HEK293T (cell line): ENCODE measurements at places on chromosomes 12 and 14.
A peak's percentile ranks its signal among the peaks of the same experiment; 100 is the strongest.

- DNase-seq = no peak
Observed at GRCh38 chr12:93314177-93314497, 63.6 kb upstream of the NUDT4 start.

DNA sequence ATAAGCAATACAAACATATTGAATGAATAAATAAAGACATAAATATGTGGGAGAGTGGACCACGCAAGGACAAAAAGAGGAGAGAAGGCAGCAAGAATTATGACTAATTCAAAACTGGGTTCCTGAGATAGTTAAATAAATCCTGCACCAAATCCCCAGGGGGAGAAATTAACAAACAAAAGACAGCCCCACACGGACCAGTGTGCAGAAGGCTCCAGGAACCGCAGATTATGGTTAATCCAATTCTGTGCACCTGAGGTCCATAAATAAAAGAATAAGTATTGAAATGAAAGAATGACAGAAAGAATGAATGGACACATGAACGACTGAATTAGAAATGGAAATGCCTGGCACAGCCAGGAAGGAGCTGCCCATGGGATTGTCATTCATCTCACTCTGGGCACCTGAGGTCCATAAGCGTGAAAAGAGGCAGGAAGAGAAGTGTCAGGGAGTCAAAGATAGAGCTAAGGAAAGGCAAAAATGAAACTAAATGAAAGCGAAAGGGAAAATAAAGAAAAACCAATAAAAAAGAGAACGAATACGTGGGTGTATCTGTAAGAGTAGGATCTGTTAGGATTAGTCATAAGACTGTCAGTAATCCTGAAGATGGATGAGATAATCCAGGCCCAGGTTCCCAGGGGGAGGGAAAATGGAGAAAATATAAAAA, 23.3 kb downstream of the MEG3 start:
- DNase-seq = no peak

DNA sequence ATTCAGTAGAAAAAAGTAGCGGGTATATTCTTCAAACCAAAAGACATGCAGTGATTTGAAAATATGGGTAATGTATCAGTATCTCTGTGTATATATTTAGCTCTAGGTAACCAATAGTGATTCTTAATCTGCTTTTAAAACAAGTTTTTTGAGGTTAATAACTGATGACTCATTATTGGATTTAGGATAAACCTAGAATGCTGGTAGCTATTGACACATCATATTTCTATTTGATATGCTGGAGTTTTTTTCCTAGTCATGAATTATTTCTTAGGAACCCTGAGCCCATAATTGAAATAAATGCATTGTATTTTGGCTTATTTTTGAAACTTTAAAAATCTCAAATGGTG, 15.5 kb downstream of the ARF6 start:
- no peak for DNase-seq

DNA sequence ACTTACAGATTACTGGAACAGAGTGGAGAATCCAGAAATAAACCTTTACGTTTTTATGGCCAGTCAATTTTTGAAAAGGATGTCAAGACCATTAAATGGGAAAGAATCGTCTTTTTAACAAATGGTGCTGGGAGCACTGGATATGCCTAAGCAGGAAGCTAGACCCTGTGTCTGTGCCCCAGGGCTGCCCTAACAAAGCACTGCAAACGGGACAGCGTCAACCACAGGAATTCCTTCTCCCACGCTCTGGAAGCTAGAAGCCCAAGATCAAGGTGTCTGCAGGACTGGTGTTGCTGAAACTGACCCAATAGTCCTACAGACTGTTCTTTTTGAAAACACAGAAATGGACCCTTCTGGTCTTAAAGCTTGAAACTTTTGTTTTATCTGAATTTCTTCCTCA, 9.3 kb upstream of the TMEM121 start:
- DNase-seq = no peak

DNA sequence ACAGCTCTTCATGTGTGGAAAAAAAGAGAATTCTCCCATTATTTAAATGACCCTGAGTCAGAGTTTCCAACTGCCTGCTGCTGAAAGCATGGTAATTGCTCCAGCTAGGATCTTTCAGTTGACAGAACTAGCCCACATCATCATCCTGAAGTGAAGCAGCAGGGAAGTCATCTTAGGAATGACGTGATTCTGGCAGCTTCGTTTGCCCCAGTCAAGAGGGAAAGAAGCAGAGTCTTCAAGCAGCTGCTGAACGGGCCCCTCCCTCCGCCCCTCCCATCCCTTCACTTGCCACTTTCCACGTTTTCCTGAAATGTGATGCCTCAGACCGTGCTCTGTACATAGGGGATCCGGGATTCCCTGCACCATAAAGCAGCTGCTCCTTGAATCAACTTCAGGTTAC, 455.0 kb upstream of the TMEM132C start:
- DNase-seq = no peak

- DNase-seq = no peak
Observed at GRCh38 chr14:103000291-103000921, 56.9 kb downstream of the CDC42BPB start.

GRCh38 chr12:25775968-25776367, 182.5 kb upstream of the RASSF8 start:
- peak; percentile 10 for DNase-seq

GRCh38 chr12:131166717-131167116, 213.0 kb downstream of the ADGRD1 start:
- DNase-seq = no peak

DNA sequence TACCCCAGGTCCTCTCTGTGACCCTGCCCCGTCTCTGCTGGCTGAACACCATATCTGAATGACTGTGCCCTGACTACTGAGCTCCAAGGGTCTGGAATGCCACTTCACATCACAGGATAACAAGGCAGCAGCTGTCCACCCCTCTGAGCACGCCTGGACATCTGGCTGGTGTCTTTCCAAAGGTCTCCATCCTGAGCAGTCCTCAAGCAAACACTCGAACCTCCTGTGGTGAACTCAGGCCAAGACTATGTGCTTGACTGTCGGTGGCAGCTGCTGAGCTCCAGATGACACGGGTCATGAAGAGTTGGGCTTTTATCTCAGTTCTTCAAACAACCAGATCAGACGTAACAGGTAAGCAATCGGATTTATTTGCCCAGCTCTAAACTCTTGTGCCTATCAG, 117.2 kb upstream of the BCL2L14 start:
- no peak for DNase-seq

DNA sequence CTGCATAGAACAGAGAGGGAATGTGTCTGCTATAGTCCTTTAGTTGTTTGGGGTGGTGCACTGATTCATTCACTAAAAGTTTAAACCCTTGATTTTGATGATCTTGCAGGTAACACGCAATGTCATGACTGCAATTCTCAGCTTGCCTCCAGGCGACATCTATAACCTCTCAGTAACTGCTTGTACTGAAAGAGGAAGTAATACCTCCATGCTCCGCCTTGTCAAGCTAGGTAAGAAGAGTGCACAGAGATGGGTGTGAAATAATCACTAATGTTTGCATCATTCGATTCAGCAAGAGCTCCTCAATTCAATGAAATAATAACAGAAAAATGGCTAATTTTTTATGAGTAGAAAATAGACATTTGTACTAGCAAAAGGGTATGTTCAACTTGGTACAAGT, 203.7 kb downstream of the PTPRO start:
- DNase-seq = no peak

GRCh38 chr12:56078931-56079722, 838 bp upstream of the ERBB3 start:
- DNase-seq = peak; percentile 82

- peak; percentile 15 for DNase-seq
Observed at GRCh38 chr14:41285186-41285748, 321.4 kb upstream of the LRFN5 start.

DNA sequence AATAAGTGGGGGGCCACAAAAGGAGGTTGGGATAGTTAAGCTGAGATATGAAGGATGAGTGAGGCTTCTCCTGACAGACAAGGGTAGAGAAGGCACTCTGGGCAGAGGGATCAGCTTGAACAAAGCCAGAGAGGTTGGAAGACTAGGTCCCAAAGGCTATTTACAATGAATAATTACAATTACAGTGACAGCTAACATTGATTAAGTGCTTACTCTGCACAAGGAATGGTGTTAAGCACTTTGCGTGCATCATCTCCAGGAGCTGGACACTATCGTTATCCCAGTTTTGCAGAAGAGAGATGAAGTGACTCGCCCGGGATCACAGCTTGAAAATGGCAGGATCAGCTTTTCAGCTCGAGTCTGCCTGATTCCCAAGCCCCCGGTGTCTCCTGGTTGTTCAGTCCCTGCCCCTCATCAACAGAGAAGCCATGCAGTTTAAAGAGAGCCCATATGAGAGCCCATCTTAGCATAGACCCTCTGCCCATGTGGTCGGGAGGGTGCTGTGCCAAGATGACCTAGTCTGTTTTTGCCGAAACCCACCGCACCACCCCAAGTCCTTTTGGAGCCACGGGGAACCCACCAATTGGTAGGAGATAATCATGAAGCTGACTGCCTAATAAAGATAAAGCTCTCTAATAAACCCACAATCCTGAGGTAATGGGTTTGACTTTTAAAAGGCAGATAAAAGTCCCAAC, 89.9 kb upstream of the HSPB8 start:
- DNase-seq = no peak

- no peak for DNase-seq
Observed at GRCh38 chr12:87280356-87280755, 748.8 kb downstream of the C12orf50 start.

GRCh38 chr12:71865166-71865713, 25.7 kb downstream of the TBC1D15 start:
- DNase-seq = no peak

DNA sequence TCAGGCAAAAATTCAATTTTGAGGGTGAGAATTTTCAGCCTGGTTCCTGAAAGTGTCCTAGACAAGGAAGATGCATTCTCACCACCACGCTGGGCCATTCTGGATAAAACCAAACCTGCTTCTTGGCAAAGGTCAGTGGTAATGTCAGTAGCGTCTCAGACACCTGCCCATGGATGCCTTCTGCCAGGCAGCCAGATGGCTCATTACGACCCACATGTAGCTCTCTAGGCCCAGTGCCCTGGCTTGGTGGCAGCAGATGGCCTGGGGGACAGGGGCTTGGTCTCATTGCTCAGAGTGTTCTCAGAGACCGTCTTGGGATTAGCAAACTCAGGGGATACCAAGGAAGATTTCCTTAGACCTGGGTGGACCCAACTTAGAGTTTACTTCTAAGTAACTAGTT, 105.1 kb downstream of the ARF6 start:
- no peak for DNase-seq

DNA sequence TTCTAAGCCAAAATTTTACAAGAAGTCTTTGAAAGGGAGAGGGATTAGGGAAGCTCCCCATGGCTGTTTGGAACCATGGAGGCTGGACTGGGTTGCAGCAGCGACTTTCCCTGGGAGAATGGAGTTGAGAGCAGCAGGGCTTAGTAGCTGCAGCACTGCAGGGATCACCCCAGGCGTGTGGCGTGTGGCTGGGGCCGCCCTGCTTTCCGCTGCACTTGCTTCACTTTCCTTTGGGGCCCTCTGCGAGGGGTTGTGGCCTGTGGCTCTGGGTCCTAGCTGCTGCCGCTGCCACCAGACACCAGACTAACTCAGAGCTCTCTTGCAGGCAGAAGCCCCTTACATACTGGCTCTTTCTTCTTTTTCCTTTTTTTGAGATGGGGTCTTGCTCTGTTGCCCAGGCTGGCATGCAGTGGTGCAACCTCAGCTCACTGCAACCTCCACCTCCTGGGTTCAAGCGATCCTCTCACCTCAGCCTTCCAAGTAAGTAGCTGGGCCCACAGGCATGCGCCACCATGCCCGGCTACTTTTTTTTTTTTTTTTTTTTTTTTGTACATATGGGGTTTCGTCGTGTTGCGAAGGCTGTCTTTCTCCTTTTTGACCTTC, 25.4 kb downstream of the CCDC62 start:
- DNase-seq = no peak

DNA sequence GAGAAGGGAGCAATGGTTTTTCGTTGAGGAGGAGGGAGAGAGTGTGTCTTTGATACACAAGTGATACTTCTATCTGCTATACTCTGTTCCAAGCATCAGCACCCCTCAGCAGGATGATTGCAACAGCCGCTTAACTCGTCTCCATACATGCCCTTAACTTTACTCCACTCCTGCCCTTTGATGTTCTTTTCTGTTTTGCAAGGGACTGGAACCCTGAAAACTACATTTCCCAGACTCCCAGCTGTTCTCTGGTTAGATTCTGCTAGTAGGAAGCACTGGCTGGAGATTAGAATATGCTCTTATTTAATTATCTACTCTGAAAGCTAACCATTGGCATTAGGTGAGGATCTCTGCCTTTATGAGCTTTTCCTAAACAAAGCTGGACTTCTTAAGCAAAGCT, 23.5 kb upstream of the CRADD start:
- DNase-seq = no peak

DNA sequence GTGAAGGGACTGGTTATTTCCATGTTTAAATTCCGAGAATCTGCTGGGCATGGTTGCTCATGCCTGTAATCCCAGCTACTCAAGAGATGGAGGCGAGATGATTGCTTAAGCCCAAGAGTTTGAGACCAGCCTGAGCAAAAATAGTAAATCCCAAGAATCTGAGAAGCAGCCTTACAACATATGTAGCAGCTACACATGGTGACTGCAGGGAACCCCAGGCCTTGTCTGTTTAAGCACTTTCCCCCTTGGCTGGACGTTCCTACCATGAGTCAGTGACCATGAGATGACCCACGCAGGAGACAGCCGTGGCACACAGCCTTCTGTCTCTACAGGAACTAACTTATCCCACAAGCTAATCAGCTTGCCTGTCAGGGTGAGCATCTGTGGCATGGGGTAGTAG, 5.5 kb upstream of the SLC24A4 start:
- DNase-seq = no peak

- no peak for DNase-seq
Observed at GRCh38 chr12:59823567-59823966, 227.7 kb downstream of the SLC16A7 start.

DNA sequence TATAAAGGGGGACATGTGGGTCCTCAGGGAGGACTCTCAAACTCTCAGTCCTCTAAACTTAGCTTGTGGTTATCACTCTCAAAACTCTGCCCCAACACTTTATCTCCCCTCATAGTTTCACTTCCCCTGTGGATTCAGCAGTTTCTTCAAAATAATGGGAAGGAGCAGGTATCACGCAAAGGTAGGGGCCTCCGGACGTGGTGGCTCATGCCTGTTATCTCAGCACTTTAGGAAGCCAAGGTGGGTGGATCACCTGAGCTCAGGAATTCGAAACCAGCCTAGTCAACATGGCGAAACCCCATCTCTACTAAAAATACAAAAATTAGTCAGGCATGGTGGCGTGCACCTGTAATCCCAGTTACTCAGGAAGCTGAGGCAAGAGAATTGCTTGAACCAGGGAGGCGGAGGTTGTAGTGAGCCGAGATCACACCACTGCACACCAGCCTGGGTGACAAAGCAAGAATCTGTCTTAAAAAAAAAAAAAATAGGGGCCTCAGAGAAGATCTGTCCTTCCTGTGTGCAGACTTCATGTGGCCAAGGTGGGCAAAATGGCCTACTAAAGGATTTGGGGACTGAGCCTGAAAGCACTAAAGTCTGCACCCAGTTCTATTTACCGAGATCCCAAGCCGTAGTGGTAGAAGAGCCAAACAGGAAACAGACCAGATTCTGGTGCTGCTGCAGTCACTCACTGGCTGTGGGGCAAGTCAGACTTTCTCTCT, 6.4 kb downstream of the ITGB7 start:
- DNase-seq = no peak
